T-helper 17 cell (primary cell): ENCODE measurements at places on chromosomes 5 and 9. TPM values are rescaled to one million over a fixed set of nuclear protein-coding genes. Genes with fewer than 3 reads are reported as not detected.

FOXD1 gene
- not detected for total RNA-seq

GBGT1 gene
- total RNA-seq = 2.3 TPM

PCDHB12 gene
- total RNA-seq = not detected

SPINK6 gene
- not detected for total RNA-seq

CNTNAP3B gene
- 0.37 TPM for total RNA-seq

PCDHB3 gene
- total RNA-seq = not detected

MOB3B gene
- total RNA-seq = 0.42 TPM

CCL27 gene
- not detected for total RNA-seq

PCDHA4 gene
- not detected for total RNA-seq

DNAI1 gene
- not detected for total RNA-seq

RORB gene
- total RNA-seq = not detected

CNTFR gene
- not detected for total RNA-seq

IRF1 gene
- total RNA-seq = 639 TPM

KDM3B gene
- total RNA-seq = 74.5 TPM

PCDHB16 gene
- not detected for total RNA-seq

IL13 gene
- total RNA-seq = 0.20 TPM

EFNA5 gene
- total RNA-seq = not detected

FBP1 gene
- total RNA-seq = 3.7 TPM

UBTD2 gene
- 3.5 TPM for total RNA-seq

IL33 gene
- not detected for total RNA-seq
